Activated CD8-positive, alpha-beta memory T cell treated with anti-CD3 and anti-CD28 coated beads for 1 hour (primary cell): ENCODE measurements at places on chromosomes 2 and 18.

DNA sequence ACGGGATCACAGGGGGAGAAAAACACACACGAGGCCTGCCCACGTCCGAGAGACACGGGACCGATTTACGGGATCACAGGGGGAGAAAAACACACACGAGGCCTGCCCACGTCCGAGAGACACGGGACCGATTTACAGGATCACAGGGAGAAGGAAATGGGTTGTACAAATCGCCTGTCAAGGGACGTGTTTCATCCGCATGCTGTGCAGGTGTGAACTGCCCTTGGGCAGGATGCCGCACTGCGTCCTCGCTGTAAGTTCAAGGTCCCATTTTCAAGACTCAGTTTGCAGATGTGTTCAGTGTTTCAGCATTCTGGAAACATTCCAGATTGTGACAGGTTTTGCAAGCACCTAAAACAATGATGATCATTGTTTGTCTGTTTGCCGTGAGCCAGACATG, 2.3 kb upstream of the KCNG2 start:
- no peak for DNase-seq

DNA sequence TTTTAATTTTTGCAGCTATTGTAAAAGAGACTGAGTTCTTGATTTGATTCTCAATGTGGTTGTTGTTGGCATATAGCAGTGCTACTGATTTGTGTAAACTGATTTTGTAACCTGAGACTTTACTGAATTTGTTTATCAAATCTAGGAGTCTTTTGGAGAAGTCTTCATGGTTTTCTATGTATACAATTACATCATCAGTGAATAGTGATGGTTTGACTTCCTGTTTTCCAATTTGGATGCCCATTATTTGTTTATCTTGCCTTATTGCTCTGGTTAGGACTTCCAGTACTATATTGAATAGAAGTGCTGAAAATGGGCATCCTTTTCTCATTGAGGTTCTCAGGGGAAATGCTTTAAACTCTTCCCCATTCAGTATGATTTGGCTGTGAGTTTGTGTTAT, 99.7 kb downstream of the GULP1 start:
- DNase-seq = no peak

DNA sequence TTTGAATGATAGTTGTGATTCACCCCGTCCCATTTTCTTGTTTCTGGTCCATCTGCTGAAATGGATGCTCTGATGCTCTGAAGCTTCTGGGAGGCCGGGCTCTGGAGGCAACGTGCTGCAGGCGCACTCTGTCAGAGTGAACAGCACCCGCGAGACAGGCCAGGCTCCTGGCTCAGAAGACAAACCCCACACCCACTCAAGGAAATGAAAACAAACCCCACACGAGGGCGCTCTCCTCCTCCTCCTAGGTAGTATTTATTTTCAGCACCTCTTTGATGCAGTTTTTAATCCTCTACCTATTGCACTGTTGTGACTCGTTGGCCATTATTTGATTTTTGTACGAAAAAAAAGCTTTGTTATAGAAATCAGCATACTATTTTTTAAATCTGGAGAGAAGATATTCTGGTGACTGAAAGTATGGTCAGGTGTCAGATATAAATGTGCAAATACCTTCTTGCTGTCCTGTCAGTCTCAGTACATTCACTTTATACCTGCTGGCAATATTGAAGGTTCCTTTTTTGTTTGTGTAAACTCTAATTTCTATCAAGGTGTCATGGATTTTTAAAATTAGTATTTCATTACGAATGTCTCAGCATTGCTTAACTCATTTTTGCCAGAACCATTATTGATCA, 10.3 kb upstream of the CHST10 start:
- DNase-seq = peak; percentile 45

DNA sequence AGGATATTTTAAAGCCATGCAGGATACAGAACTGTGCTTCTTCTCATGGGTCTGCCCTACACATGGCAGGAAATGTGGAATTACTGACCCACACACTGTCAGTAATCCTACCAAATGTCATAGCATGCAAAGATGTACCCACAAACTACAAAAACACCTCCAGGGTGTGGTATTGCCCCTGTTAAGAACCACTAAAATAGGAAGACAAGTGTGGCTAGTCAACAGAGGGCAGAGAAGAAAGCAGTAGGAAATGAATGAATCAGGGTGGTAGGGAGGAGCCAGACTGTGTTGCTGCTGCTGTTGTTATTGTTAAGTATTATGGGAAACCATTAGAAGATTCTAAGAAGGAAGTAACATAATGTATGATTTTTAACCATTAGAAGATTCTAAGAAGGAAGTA, 556.7 kb upstream of the ACVR2A start:
- DNase-seq = no peak

DNA sequence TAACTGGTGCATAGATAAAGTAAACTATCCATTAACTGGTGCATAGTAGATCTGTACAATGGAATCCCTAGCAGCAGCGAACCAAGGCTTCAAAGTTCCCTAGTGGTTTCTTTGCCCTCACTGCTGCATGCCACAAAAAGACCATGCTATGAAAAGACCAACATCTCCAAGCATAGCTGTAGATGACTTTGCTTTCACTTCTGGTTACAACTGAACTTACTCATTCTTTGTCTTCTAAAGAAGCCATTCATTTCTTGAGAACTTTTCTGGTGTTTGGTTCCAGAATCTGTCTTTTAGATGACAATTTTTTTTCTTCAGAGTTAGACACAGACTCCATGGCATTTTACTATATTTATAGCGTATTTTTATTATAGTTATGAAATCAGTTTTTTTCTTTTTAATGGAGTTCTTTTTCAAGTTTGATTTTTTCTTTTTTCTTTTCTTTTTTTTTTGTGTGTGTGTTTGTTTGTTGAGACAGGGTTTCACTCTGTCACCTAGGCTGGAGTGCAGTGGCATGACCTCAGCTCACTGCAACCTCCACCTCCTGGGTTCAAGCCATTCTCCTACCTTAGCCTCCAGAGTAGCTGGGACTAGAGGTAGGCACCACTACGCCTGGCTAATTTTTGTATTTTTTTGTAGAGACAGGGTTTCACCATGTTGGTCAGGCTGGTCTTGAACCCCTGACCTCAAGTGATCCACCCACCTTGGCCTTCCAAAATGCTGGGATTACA, 63.6 kb downstream of the SLC35F5 start:
- DNase-seq = no peak

DNA sequence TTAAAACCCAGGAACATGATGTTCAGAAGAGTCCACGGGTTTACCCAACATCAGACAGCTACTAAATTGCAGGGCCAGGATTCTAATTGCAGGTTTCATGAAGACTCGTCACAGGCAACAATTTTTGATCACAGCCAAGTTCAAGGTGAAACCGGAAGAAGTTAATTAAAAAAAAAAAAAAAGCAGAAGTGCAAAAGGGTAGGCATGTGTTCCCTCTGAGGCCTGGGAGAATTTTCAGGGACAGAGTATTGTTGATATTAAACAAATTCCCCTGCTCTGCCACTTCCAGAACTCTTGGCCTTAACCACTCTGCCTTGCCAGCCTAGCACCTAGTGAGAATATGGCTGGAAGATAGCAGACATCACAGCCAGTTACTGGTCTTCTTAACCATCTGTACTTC, 99.4 kb upstream of the TRIB2 start:
- DNase-seq = no peak
